Sigmoid colon (tissue), 7 donors: ENCODE measurements at places on chromosomes 1 and 21. TPM values are rescaled to one million over a fixed set of nuclear protein-coding genes. Genes with fewer than 3 reads are reported as not detected.
A peak's percentile ranks its signal among the peaks of the same experiment; 100 is the strongest.

The WLS gene
- total RNA-seq, result 188 TPM

The NPHS2 gene
- total RNA-seq, result not detected

The CLDN8 gene
- total RNA-seq, result not detected

The ARTN gene
- 1.8 TPM for total RNA-seq

The CLEC20A gene
- not detected for total RNA-seq

The TRIM67 gene
- 0.36 TPM for total RNA-seq

The L1TD1 gene
- total RNA-seq, result under 0.01 TPM

The CLIC6 gene
- 1.8 TPM for total RNA-seq

The TTC39A gene
- total RNA-seq, result under 0.01 TPM

The FAM110D gene
- total RNA-seq, result 4.2 TPM

The ACTA1 gene
- total RNA-seq, result not detected

The GNG4 gene
- total RNA-seq, result 3.9 TPM

The EXTL1 gene
- total RNA-seq, result 0.99 TPM

The LHX8 gene
- total RNA-seq, result not detected

GRCh38 chr1:235689356-235689755 is 39.8 kb upstream of the GNG4 start:
- no peak overlapping the region for H3K4me3 ChIP-seq
- no peaks in the 10 kb centered on the region for H3K27me3 ChIP-seq

- no peaks in the 10 kb centered on the region for H3K27me3 ChIP-seq
- no peaks in the 10 kb centered on the region for H3K4me1 ChIP-seq
- no peak overlapping the region for H3K27ac ChIP-seq
- peaks cover 65% of the 10 kb centered on the region for H3K36me3 ChIP-seq
- H3K4me3 ChIP-seq, result no peak overlapping the region
- no peak for DNase-seq
These were observed 22.5 kb downstream of the ZSCAN20 start for GRCh38 chr1:33494929-33495328.

DNA sequence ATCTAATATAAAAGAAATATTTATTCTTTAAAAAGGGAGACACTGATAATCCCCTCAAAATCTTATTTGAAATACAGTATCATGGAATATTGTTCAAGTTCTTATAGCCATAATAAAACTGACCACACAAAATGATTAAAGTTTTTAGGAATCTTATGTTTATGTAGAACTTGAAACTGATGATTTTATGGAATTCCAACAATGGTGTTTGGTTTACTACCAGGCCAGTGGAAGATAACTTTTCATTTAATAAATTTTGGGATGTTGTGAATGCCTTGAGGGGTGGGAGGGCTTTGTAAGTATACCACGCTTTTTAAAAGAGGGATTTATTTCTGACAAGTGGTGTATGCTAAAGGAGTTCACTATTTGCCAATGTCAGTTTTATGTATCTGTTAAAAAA is 87.7 kb downstream of the RAB3GAP2 start:
- H3K4me1 ChIP-seq, result no peaks in the 10 kb centered on the region
- no peak overlapping the region for H3K4me3 ChIP-seq
- no peaks in the 10 kb centered on the region for H3K27me3 ChIP-seq
- peaks cover 50% of the 10 kb centered on the region for H3K36me3 ChIP-seq
- H3K27ac ChIP-seq, result no peak overlapping the region
- no peak for DNase-seq

- peaks cover 26% of the 10 kb centered on the region for H3K27me3 ChIP-seq
- no peak overlapping the region for H3K27ac ChIP-seq
- H3K4me1 ChIP-seq, result no peaks in the 10 kb centered on the region
- no peak for DNase-seq
- no peak overlapping the region for H3K4me3 ChIP-seq
- H3K36me3 ChIP-seq, result no peaks in the 10 kb centered on the region
These were observed 37.2 kb downstream of the RHBG start for GRCh38 chr1:156406251-156406650.

DNA sequence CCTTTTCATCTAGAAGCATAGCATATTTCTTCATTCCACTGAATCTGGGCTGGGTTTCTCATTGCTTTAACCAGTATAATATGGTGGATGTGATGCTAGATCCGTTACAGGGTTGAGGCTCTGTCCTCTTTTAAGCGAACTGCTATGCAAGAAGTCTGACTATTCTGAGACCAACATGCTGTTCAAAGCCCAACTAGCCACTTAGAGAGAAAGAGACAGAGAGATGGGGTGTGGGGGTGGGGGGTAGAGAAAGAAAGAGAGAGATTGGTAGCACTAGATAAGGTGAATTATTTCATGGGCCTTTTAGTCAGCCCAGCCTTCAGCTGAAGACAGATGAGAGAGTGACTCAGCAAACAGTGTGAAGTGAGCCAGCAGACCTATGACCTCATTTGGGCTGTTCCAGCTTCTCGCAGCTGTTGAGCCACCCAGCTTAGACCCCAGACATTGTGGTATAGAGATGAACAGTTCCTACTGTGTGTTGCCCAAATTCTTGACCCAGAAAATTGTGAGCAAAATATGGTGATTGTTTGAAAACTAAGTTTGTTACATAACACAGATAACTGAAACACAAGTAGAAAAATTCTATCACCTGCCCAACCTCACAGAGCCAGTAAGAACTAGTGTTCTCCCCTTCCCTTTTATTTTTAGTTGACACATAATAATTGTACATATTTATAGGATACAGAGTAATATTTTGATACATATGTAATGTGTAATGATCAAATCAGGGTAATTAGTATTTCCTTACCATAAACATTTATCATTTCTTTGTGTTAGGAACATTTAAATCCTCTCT is 40.7 kb upstream of the PRKACB start:
- H3K27me3 ChIP-seq, result no peaks in the 10 kb centered on the region
- H3K4me1 ChIP-seq, result peaks cover 16% of the 10 kb centered on the region
- no peak overlapping the region for H3K4me3 ChIP-seq

DNA sequence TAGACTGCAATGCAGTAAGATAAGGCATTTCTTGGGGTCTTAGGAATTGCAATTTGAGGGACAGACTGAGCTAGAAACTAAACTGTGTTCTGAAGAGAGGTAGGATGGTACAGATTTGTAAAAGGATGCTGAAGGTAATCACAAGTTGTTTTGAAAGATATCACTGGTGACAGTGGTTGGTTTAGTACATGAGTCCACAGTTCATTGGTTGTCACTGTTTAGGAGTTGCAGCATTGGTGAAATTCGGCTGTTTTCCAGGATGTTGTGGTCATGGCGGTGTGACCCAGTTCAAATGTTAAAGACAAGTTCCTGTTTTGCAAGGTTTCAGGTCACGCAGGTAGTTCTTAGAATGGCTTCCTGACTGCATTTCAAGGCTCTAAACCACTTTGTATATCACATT is 292.8 kb upstream of the B3GALT2 start:
- no peaks in the 10 kb centered on the region for H3K27me3 ChIP-seq
- no peaks in the 10 kb centered on the region for H3K36me3 ChIP-seq
- H3K27ac ChIP-seq, result no peak overlapping the region
- no peaks in the 10 kb centered on the region for H3K4me1 ChIP-seq

- no peak for DNase-seq
- no peak overlapping the region for H3K27ac ChIP-seq
- no peak overlapping the region for H3K4me3 ChIP-seq
- no peaks in the 10 kb centered on the region for H3K27me3 ChIP-seq
- no peaks in the 10 kb centered on the region for H3K36me3 ChIP-seq
- peaks cover 5% of the 10 kb centered on the region for H3K4me1 ChIP-seq
These were observed 229.3 kb upstream of the PTBP2 start for GRCh38 chr1:96492236-96492635.

GRCh38 chr1:173917149-173917548 is at the start of gene SERPINC1:
Gene SERPINC1, minus strand, starts transcription at chr1:173917327. Its CDS starts 68 bp downstream, at chr1:173917259.
- no peaks in the 10 kb centered on the region for H3K4me1 ChIP-seq
- DNase-seq, result no peak
- no peak within 1 kb of the TSS for H3K4me3 ChIP-seq
- H3K27me3 ChIP-seq, result no peaks in the 10 kb centered on the region
- H3K36me3 ChIP-seq, result no peaks in the 10 kb centered on the region

GRCh38 chr1:19635646-19636045 is 8.5 kb upstream of the NBL1 start:
- no peaks in the 10 kb centered on the region for H3K4me1 ChIP-seq
- H3K36me3 ChIP-seq, result no peaks in the 10 kb centered on the region
- no peaks in the 10 kb centered on the region for H3K27me3 ChIP-seq
- no peak overlapping the region for H3K27ac ChIP-seq
- peak; percentile 62 for DNase-seq
- H3K4me3 ChIP-seq, result no peak overlapping the region

GRCh38 chr1:1069056-1069710 is 4.9 kb downstream of the RNF223 start:
- DNase-seq, result no peak
- H3K36me3 ChIP-seq, result no peaks in the 10 kb centered on the region
- no peak overlapping the region for H3K27ac ChIP-seq
- H3K4me3 ChIP-seq, result peak overlapping the region; percentile 48
- H3K4me1 ChIP-seq, result no peaks in the 10 kb centered on the region
- H3K27me3 ChIP-seq, result peaks cover 84% of the 10 kb centered on the region

GRCh38 chr1:17276568-17276967 is 27.7 kb downstream of the PADI3 start:
- H3K4me1 ChIP-seq, result no peaks in the 10 kb centered on the region
- no peak for DNase-seq
- no peaks in the 10 kb centered on the region for H3K27me3 ChIP-seq

GRCh38 chr21:33650929-33651509 is 8.7 kb downstream of the ITSN1 start:
- DNase-seq, result no peak
- H3K4me1 ChIP-seq, result peaks cover 37% of the 10 kb centered on the region
- no peaks in the 10 kb centered on the region for H3K27me3 ChIP-seq
- H3K36me3 ChIP-seq, result no peaks in the 10 kb centered on the region
- H3K27ac ChIP-seq, result no peak overlapping the region
- no peak overlapping the region for H3K4me3 ChIP-seq

DNA sequence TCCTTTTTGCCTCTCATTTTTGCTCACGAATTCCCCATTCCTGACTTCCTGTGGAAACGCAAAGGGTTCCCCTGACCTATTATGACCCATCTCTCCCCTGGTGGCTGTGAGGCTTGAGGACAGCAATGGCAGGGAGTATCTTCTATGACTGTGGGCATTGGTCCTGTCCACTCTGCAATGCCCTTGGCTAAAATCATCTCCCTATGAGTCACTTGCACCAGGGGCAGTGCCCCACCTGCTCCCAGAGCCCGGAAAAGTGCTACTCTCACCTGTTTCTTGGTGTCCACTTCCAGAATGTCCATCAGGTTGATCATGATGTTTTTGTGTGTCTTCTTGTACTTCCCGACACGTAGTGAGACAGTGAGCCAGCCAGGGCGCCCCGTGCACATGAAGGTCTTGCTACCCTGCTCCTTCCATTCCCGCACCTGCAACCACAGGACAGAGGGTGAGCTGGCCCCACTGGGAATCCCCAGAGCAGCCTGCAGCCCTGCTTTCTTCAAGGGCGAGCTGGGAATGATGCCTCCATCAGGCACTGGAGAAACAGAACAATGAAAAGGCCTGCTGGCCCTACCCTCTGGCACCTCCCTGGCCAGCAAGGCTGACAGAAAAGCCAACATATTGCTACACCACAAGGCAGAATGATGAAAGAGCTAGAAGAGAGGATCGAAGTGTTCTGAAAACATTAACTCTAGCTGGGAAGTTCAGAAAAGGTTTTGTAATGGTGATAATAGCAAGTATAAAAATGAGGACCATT is 3.5 kb downstream of the DHCR24 start:
- peaks cover 22% of the 10 kb centered on the region for H3K4me1 ChIP-seq
- H3K4me3 ChIP-seq, result no peak overlapping the region
- no peaks in the 10 kb centered on the region for H3K27me3 ChIP-seq
- no peak overlapping the region for H3K27ac ChIP-seq
- DNase-seq, result no peak
- no peaks in the 10 kb centered on the region for H3K36me3 ChIP-seq

- no peaks in the 10 kb centered on the region for H3K36me3 ChIP-seq
- DNase-seq, result no peak
- H3K27me3 ChIP-seq, result no peaks in the 10 kb centered on the region
- no peak overlapping the region for H3K27ac ChIP-seq
These were observed 83.5 kb upstream of the HIVEP3 start for GRCh38 chr1:42002220-42002619.

- no peak overlapping the region for H3K27ac ChIP-seq
- no peak overlapping the region for H3K4me3 ChIP-seq
- no peak for DNase-seq
- H3K4me1 ChIP-seq, result no peaks in the 10 kb centered on the region
- no peaks in the 10 kb centered on the region for H3K27me3 ChIP-seq
- no peaks in the 10 kb centered on the region for H3K36me3 ChIP-seq
These were observed 89.3 kb upstream of the AKT3 start for GRCh38 chr1:243939167-243939848.

DNA sequence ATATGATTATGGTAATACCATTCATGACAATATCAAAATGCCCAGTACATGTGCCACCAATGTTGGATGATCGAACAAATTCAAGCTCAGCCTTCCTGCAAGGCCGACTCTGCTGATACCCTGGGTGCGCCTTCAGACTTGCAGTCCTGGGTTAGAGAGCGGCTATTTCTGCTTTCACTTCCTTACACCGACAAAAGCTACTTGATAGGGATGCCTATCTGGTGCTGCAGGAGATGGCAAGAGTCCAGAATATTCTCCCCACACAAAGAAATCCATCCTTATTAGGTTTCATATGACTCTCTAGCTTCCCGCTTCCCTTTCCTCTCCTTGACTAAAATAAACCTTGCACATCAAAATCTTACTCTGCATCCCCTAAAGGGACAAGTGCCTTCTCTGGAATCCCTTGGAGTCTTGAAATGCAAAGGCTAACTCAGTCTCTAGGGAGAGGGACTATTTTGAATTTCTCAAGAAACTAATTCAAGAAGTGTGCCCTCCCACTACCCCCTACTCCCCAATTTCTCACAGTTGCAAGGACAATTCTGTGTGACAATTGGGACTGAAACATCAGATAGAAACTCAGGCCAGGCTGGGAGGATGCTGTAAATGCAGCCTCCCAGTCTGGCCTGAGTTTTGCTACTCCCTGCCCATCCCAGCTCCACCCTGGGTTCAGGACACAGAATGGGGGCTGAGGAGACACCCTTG is 103.1 kb upstream of the USP24 start:
- H3K4me3 ChIP-seq, result no peak overlapping the region
- no peaks in the 10 kb centered on the region for H3K36me3 ChIP-seq
- H3K27ac ChIP-seq, result no peak overlapping the region
- H3K27me3 ChIP-seq, result no peaks in the 10 kb centered on the region

GRCh38 chr1:178434360-178434759 is 62.4 kb downstream of the CLEC20A start:
- H3K27ac ChIP-seq, result no peak overlapping the region
- H3K4me1 ChIP-seq, result peaks cover 5% of the 10 kb centered on the region

- no peak overlapping the region for H3K4me3 ChIP-seq
- H3K27ac ChIP-seq, result no peak overlapping the region
- no peaks in the 10 kb centered on the region for H3K27me3 ChIP-seq
- no peak for DNase-seq
- no peaks in the 10 kb centered on the region for H3K36me3 ChIP-seq
- H3K4me1 ChIP-seq, result no peaks in the 10 kb centered on the region
These were observed 13.2 kb upstream of the C2CD2 start for GRCh38 chr21:41966872-41967621.

GRCh38 chr1:205309741-205310140 is 11.8 kb downstream of the NUAK2 start:
- no peak overlapping the region for H3K4me3 ChIP-seq
- H3K36me3 ChIP-seq, result no peaks in the 10 kb centered on the region
- H3K4me1 ChIP-seq, result no peaks in the 10 kb centered on the region
- H3K27ac ChIP-seq, result no peak overlapping the region
- DNase-seq, result no peak

GRCh38 chr1:225435487-225435886 is 7.6 kb upstream of the LBR start:
- H3K27ac ChIP-seq, result peak overlapping the region; percentile 2
- peaks cover 18% of the 10 kb centered on the region for H3K4me1 ChIP-seq
- no peaks in the 10 kb centered on the region for H3K27me3 ChIP-seq
- no peaks in the 10 kb centered on the region for H3K36me3 ChIP-seq
- H3K4me3 ChIP-seq, result no peak overlapping the region

GRCh38 chr1:112439592-112439991 is 43.6 kb downstream of the CTTNBP2NL start:
- H3K27ac ChIP-seq, result peak overlapping the region; percentile 55
- no peaks in the 10 kb centered on the region for H3K27me3 ChIP-seq

GRCh38 chr1:108590957-108591356 is 31.1 kb downstream of the EEIG2 start:
- DNase-seq, result no peak
- peaks cover 25% of the 10 kb centered on the region for H3K4me1 ChIP-seq
- peak overlapping the region; percentile 76 for H3K27ac ChIP-seq
